ENCODE measurements at places on chromosomes 13 and 19.

- DNase-seq, result no peak
Observed at GRCh38 chr19:15101479-15102082, 5.6 kb upstream of the SYDE1 start.

DNA sequence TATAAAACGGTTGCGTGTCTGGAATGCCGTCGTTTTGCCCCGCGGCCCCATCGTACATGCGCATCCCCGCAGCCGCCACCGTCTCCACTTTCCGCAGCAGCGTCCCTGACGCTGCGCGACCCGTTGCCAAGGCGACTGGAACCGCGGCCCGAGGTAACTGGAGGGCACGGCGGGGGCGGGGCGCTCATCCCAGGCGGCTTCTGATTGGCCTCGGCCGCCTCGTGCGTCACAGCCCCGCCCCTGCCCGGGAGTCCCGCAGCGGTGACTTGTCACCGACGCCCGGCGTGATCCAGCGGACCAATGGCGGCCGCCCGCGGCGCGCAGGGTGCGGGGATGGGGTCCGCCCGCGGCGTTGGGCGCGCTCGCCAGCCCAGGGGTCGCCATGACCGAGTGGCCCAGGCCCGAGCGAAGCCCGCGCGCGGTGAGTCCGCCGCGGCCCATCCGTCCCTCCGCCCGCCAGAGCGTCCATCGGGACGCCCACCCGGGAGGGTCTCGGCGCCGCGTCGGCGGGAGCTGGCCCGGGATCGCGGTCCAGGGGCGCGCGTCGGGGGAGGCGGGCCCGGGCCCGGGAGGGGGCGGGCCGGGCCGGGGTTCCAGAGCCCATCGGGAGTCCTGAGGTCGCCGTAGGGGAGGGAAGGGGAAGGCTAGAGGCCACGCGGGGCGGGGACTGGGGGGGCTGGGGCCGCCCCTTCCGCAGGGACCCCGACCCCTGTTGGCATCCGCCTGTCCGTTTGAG lies at the start of gene ZSCAN1:
ZSCAN1 (plus strand) TSS at position 285 of the 736 bp plus-strand sequence. CDS start 3,812 bp downstream, outside the sequence.
- DNase-seq, result no peak

DNA sequence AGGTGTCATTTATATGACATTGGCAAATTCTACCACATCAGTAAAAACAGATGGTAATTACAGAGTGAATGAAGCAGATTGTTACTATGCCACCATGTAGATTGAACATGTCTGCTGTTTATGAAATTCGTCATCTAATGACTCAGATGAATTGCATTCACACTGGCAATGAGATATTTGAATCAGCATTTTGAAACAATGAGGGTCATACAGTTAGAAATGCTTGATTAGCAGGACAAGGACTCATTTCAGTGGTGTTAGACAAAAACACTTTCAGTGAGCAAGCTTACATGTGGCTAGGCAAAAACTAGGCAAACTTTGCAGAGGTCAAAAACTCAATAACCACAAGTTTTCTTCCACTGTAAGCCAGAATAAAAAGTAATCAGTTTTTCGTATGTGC lies 1165.0 kb downstream of the SLITRK1 start:
- DNase-seq, result no peak

DNA sequence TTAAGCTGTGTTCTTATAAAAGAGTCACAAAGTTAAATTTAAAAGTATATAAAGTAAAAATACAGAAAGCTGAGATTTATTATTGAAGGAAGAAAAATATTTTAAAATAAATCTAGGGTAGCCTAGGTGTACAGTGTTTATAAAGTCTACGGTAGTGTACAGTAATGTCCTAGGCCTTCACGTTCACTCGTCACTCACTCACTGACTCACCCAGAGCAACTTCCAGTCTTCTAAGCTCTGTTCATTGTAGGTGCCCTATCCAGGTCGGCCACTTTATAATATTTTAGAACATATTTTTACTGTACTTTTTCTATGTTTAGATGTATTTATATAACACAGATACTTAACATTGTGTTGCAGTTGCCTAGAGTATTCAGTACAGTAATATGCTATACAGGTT lies 47.4 kb downstream of the NDFIP2 start:
- no peak for DNase-seq

All from GM18507 (cell line).